ENCODE measurements at places on chromosomes 7 and 10.

DNA sequence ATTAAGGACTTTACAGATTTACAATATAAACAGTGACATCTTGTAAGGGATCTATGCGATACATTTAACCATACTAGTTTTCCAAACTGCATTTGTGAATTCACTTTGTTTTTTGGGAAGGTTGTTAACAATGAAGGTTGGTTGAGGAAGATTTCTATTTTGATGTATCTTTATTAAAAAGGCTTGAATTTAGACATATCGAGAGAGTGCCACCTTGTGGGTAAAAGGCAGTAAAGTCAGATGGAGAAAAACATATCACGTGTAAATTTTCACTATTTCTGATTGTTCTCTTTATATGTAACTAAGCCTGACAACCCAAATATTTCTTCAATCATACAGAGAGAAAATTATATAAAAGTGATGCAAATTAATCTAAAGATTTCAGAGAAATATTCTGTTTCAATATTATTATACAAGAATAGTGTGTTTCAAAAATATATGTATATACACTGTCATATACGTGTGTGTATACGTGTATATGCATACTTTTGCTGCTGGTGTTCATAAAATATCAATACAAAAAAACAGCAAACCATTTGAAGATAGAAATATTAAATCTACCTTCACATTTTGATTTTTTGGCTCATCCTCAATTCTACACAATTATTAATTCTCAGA, 988.6 kb downstream of the SORCS1 start:
- peak; percentile 20 for DNase-seq

DNA sequence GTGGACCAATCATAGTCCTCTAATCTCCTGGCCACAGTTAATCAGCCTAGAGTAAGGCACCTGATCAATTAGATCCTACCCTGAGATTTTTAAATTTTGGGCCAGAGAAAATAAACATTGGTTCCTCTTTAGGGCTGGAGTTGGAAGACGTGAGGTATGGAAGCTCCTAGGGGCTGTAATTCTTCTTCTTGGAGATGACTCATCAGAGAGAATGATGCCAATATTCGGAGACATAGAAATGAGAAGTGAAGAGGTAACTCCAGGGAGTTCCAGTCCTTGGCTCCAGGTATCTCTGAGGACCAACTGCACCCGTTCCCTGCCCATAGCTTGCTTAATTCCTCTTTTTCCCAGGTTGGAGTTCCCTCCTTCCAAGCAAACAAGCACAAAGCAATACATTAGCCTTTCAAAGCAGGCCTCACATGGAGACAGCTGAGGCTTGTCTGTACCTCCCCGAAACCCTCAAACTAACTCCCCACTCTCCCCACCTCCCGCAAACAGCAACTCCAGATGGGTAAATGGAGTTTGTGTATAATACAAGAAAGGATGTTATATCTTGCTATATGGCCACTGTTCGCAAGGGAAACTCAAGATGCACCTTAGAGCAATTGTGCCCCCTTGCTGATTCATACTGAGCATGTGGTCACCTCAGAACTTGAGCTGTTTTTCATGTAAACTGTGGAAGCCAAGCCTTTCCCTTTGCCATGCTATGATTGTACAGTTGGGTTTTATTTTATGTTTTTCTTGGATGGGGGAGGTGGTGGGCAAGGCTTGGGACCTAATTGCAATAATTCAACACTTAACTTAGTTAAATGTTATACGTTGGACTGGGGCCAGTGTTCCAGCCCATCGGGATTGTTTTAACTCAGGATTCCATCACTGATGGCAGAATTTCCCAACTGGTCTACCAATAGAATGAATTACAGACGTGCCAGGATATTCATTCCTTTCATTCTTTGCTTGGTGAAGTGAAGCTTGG, 29.3 kb downstream of the PIK3AP1 start:
- peak; percentile 3 for DNase-seq

DNA sequence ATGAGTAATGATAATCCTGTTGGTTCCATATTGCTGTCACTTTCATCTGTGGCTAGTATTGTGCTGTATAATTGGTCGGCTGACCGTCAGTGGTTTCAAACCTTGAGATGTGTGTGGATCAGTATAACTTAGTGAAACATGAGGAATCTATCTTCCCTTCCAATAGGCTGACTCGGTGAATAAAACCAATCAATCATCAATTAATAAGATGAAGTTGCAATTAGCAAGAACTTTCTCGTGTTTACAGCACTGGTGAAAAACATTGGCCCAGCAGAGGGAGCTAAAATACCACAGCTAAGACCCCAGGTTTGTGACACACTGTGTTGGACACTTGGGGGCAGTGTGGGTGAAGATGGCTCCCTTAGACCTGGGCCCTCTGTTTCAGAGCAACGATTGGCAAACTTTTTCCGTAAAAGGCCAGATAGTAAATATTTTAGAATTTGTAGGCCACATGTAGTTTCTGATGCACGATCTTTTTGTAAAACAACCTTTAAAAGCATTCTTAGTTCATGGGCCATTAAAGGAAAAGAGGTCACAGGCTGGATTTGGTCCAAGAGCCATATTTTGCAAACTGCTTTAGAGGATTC, 47.8 kb downstream of the STRA8 start:
- peak; percentile 82 for DNase-seq

DNA sequence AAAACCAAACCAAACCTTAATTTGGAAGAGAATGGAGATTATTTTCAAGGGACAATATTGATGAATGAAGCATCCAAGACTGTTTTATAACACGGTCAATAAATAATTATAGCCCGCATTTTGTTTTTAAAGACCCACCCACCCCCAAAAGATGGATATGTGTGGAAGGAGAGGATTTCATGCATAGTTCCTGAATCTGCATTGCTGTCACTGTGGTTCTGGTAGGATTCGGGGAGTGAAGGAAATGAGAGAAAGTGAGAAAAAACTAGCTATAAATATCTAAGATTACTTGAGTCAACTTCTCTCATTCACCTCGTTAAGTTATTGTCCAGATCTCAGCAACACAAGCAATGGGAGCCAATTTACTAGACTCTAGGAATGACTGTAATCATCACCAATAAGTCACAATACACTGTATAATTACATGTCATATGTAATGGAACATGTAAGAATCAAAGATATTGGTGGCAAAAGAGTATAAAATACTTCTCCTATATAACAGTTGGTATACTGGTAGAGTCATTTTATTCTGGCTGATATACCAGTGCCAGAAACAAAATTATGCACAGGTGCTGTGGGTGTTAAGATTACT, 30.2 kb downstream of the NAMPT start:
- DNase-seq, result no peak

DNA sequence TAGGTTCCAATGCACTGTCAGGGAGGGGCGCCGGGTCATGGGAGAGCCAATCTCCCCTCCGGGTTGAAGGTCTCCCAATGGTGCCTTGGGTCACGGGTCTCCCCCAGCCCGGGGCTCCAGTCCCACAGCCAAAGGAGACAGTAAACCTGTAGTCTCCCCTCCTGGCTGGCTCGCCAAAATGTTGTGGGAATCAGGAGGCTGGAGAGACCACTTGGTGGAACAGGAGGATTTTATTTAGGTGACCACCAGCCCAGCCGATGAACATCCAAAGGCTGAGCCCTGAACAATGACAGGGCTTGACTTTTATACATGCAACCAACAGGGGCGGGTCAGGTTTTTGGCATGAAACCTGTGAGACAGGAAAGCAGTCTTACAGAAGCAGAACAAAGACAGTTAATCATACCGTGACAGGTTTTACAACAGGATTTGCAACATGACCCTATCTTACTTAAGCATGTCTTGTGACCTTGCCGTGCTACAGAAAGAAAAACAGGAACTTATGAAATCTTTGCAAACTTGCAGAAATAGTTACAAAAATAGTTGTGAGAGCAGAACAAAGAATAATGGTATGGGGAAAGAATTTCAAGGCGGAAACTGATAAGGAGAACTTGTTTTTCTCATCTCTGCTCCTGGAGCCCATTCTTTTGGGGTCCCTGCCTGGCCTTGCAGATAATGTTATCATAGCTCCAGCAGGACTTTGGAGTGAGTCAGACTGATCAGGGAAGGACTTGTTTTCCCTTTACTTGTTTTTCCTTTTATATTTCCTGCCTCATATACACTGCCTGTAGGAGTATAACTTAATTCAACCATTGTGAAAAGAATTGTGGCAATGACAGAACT, 7.1 kb downstream of the ERV3-1 start:
- DNase-seq, result no peak

- DNase-seq, result peak; percentile 47
Observed at GRCh38 chr7:137626469-137627067, 220.2 kb downstream of the DGKI start.

DNA sequence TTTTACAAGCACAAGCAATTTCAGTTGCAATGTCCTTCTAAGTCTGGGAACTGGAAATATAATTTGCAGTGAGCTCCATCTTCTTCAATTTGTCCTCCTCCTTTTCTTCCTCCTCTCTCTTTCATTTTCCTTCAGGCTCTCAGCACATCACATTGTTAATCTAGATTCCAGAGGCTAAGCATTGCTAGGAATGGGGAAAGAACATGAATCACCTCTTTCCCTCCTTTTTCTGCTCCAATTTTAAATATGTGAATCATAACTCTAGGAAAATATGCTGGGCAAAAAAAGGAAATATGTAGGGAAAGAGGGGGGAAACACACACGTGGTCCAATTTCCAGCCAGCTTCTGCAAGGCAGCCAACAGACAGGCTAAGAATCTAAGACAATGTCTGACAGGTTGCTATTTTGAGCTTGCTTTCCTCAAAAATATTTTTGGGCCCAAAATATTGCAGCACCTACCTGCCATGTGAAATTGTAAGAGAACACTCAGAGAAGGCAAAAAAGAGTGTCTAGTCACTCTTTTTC, 72.7 kb upstream of the NUPR2 start:
- no peak for DNase-seq

DNA sequence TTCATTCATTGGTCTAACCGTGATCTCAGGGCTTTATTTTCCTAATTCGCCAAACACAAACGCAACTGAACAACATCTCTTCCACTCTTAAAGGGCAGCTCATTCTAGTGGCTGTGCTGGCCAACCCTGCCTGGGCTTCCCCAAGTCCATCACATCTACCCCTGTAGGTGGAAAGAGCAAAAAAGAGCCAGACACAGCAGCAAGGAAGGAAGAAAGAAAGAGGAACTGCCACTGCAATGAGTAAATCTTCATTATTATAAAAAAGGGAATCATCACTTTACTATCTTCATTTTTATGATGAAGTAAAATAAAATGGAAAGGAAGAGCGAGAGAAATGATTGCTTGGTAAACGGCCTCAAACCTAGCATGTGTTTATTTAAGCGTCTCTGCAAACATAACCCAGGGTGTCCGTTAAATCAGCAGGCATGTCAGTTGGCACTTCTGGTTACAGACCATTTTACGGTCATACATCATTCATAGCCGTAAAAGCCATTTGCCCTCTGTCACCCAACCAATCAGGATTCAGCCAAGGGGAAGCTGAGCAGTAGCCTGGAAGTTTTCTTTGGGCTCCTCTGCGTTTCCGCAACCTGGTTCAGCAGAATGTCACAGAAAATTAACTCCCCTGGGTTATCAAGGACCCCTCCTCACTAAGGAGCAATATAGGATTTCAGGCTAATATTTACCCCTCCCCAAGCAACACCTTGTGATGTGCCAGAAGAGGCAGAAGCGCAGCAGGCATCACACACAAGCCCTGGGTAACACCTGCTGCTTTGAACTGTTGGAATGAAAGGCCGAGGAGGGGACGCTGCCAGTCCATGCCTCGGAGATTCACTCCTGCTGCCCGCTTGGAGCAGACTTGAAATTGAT, 234.0 kb downstream of the SNX10 start:
- DNase-seq, result no peak

- no peak for DNase-seq
Observed at GRCh38 chr7:424301-424935, 95.2 kb downstream of the PDGFA start.

DNA sequence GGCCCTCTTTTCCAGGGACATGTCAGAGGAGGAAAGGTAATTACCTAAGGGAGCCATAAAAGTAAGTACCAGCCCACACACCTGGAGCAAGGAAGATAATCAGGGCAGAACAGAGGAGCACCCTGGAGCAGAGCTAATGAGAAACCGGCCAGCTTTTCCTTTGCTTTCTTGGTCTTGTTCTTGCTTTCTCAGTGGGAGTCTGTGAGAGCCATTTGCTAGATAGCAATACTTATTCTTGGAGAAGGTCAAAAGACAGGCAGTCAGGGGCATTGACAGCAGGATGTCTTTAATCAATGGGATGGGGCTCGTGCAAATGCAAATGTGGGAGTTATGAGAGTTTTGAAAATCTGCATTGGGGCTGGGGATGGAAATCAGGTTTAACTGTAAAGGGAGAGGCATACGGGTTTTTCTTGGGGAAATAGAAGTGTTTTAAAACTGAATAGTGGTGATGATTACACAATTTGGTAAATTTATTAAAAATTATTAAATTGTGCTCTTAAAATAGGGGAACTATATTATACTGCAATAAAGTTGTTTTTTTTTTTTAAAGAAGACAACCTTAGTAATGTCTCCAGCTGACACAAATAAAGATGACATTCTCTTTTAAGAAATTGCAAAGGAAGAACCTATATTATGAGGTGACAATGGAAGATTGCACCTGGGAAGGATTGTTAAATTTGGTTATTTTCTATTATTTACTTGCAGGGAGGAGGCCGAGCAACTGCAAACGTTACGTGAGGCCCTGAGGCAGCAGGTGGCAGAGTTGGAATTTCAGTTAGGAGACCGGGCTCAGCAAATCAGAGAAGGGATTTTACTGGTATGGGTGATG, 35.6 kb upstream of the PPP1R17 start:
- DNase-seq, result no peak

DNA sequence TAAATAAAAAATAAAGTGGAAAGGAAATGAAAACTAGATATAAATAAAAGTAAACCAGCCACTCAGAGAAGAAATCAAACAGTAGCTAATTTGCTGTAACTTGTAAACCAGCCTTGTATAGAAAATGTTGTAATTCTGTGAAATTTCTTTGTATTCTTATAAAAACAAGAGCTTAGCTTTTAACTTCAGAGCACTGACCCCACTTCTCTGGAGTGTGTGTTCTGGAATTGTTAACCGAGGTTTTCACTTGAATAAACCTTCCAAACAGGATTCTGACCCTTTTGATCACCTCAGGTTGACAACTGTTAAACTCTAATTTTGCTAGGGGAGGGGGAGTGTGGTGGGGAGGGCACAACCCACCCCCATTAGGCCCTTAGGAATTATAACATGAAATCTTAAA, 151.9 kb upstream of the TRIM24 start:
- DNase-seq, result no peak

DNA sequence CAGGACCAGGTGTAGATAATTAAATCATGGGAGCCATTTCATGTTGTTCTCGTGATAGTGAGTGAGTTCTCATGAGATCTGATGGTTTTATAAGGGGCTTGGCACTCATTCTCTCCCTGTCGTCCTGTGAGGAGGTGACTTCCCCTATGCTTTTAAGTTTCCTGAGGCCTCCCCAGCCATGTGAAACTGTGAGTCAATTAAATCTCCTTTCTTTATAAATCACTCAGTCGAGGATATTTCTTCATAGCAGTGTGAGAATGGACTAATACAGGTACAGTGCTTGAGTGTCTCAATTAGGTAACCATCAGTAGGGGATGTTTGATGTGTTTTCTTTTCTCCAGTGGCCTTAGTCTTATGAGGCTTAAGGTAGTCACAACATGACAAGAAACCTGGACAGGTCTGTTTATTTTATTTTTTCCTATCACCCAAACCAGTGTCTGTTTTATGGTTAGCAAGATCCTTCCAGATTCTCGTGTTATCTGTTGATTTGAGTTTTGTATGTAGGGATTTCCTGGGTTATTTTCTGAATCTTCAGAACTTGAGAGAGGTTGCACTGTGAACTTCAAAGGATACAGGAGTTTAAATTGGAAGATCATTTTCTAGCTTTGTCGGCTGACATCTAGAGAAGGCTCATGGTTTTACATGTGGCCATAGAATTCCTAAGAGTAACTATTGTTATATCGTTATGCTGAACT, 32.1 kb downstream of the UMAD1 start:
- no peak for DNase-seq

Data from fibroblast of skin of right quadriceps (primary cell).